ENCODE measurements at places on chromosomes 1 and 21.

DNA sequence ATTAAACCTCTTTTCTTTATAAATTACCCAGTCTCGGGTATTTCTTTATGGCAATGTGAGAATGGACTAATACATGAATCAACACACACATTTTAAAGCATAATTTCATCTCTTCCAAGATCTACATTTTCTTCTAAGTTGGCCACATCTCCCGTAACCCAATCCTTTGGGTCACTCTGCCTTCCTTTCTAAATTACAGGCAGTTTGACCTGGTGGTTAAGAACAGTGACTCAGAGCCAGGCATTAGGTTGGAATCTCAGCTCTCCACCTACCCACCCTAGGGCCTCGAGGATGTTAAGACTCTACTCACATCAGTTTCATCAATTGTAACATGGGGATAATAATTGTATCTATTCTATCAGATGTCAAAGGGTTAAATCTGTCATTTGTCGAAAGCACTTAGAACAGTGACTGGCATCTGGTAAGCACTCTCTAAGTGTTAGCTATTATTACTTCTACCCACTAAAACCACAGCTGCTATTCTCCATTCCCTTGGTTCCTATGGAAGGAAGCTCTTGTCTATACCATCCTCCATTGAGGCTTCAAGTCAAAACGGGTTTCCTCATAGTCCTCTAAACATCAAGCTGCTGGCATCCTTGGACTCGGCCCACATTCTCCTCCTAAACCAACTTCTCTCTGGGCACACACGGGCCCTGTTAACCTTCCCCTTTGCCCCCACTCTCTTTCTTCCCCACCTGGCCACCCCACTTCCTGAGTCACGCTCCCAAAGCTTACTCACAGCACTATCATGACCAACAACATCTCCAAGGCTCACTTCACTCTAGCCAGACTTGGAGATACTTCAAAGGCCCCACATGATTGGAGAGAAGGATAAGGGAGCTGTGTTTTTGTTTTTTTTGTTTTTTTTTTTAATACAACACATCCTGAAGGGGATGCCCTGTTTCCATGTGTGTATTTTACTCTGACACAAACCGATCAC is 116.9 kb downstream of the TGFBR3 start:
- DNase-seq: no peak

DNA sequence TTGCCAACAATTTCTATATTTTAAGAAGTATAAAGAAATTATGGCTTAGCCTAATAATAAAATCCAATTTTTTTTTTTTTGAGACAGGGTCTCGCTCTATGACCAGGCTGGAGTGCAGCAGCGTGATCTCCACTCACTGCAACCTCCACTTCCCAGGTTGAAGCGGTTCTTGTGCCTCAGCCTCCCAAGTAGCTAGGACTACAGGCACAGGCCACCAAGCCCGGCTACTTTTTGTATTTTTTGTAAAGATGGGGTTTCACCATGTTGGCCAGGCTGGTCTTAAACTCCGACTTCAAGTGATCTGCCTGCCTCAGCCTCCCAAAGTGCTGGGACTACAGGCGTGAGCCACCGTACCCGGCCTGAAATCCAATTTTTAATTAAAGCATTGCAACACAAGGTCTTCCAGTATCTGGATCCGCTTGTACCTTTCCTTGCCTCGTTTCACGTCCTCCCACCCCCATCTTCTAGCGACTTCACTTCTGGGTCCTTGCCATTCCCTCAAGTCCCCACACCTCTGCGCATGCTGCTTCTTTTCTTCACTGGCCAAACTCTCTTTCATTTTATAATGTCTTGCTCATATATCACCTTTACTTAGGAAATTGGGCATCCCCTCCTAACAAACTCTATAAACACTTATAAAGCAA is 2.3 kb downstream of the FUBP1 start:
- DNase-seq: no peak

DNA sequence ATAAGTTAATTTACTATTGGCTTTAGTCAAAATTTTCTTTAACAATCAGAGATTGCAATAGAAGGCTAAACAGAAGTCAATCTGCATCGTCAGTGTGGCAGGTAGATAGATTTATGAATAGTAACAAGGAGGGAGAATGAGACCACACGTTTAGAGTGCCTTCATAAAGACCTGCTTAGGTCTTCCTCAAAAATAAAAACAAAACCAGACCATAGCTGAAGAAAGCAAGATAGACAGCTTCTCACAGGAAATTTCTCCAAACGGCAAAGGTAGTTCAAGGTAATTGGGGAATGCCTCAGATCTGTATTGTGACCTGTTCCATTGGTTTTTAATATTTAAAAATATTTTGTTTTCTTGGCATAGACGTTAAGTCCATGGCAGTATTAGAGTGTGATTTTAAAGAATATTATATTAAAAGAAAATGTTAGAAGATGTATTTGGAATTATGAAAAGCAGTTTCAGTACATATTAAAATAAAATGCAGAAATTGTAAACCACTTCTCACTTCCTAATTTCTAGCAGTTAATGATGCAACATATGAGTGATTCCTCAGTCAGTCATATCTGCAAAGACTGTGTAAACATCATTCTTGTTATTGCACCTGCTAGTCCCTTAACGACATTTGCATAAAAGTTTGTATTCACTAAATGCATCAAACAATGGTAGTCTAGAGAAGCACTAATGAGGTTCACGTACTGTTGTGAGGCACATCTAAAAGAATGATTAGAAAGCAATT is 278.0 kb downstream of the HLX start:
- DNase-seq: no peak

DNA sequence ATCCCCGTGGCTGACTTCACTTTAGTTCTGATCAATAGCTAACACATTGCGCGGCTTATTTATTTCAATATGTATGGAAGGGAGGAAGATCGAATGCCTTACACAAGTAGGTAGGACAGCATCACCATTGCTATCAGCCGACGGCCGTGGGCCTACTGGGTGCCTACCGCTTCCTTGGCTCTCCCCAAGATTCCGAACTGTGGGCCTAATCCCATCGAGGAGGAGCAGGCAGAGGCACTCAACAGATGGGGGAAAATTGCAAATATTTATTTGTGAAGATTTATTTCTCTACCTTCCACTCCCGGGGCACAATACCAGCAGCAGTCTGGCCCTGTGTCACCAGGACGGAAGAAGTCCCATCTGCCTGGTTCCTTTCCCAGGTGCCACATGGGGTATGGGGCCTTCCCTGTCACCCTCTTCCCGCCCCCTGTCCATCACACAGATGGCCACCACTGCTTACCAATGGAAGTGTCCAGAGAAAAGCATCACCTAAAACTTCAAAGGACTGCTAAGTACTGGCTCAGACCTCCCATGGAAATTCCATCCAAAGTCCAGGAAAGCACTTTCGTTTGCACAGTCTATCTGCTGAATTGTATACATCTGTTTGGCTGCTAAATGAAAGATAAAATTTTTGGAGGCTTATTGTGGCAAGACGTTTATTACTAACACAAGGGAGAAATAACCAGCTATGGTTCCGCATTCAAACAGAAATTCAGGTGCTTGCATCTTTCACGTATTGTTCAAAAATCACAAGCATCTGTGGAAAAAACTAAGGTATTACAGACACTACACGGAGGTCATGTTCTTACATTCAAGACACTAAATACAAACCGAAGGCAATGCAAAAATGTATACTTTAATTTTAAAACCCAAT is 11.8 kb downstream of the AGT start:
- no peak for DNase-seq

GRCh38 chr1:155086856-155087535 is 8.4 kb downstream of the EFNA3 start:
- no peak for DNase-seq

DNA sequence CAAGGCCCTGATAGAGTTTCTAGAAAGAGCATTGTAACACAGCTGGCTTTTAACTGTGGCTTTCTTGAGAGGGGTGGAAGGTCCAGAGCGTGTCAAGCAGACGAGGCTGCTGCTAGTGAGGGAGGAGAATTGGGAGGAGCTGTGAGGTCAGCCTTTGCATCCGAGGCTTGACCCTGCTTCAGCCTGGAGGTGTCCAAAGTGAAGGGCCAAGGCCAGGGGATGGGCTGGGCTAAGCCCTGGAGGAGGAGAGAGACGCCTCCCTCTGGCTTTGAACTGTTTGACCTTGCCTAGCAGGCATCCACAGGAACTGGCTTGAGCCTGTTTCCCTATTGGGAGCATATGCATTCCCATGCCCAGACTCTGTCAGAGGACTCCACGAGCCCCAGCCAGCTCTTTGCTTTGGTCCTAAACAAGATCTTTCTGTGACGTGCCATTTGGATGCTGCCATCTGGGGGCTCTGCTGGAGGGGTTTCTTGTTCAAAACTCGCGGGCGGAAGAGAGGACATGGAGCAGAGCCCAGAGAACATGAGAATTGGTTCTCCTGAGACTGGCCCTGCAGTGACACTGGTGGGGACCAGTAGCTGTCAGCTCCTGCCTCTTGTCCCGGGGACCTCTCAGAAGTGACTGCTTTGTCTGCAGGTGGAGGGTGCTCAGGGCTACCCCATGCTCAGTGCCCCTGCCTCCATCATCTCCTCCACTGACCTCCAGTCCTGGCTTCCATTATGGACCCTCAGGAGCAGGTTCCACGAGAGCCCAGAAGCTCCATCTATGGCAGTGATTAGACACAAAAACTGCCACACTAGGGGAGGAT is 5.5 kb downstream of the ACTRT2 start:
- no peak for DNase-seq

DNA sequence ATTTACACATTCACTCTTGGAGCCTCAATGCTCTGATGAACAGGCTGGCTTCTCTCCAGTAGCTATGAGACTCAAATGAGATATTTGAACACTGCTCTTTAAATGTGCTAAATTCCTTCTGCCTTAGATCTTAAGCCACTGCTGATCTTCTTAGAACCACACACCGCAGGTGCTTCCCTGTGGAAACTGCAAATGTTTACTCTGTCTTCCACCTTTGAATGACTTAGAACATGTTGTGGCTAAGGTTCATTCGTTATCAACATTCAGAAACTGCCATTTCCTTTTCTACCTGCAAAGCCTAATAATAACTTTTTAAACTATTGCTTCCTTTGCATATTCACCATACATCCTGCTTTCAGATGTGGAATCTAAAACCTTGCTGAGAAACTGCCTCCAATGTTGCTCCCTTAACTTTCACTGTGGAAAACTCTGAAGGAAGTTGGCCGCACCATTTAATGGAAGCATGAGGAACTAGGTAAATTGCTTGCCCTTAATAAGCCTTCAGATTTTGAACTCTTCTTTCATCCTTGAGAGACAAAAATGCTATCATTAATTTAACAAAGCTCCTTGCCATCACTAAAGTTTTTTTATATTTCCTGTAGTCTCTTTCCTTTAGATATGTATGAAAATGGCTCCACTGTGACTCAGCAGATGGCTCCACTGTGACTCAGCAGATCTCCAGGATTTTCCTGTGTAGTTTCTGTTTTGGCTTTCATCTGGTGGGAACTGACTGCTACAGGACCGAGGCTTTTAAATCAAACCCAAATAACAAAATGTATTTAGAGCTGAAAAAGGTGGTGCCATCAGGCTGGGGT is 143.8 kb downstream of the TNFSF18 start:
- peak; percentile 1 for DNase-seq

DNA sequence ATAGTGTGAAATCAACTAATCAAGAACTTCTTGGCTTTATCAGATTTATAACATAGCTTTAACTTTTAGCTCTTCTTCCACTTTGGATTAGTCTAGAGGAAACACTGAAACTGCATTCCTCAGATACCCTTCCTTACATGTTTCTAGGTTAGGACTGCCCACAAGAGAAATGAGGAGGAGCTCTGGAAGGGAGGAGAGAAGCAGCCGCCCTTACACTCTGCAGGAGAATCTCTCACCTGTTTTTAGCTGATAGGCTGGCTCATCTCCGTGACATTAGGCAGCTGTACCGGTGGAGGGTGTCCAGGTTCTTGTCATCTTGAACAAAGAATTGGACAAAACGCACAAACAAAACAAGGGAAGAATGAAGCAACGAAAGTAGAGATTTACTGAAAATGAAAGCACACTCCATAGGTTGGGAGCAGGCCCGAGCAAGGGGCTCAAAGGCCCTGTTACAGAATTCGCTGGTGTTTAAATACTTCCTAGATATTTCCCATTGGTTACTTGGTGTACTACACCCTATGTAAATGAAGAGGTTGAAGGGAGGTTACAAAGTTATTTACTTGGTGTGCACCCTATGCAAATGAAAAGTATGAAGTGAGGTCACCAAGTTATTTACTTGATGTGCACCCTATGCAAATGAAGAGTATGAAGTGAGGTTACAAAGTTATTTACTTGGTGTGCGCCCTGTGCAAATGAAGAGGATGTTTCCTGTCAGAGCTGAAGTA is 524.9 kb upstream of the CHRM3 start:
- DNase-seq: no peak

Measured in CD4-positive, alpha-beta T cell treated with Interferon gamma for 1 hour (primary cell).